NCI-H1105 (cell line): ENCODE measurements at places on chromosomes 4 and X.

GRCh38 chrX:23012162-23012561 lies 12.4 kb downstream of the DDX53 start:
- no peak for DNase-seq

DNA sequence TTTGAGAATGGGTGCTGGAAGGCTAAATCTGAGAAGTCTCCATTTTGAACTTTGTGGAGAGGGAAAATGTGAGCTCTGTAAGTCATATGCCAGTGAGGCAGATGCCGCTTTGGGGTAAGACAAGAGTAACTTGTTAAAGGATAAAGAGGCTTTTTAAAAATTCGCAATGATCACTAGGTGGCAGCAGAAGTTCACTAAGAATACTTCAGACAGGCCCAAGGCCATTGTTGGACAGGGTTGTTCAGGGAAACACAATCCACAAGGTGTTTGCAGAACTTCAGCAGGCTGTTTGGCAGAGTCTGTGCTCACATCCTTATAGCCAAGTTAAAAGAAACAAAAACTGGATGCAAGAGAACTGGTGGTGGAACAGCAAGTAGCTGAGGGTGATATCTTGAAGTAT lies 13.7 kb upstream of the PIGA start:
- DNase-seq: peak; percentile 31

GRCh38 chr4:17763931-17764330 lies 17.5 kb downstream of the FAM184B start:
- no peak for DNase-seq

DNA sequence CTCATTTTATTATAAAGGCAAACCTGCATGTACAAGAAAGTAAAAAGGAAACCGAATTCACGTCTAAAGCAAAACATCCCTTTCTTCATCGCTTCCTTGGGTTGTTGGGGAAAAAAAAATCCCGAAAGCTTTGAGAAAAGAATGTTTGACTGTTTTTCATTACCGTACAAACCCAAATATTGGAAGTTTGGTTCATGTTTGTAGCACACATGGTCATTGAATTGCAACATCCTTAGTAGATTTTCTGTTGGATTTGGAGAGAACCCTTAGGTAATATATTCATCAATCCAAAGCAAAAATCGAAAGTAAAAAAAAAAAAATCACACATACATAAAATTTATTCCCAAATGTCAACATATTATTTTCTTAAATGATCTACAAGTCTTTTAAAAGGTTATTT lies 420.3 kb downstream of the MAPK10 start:
- DNase-seq: no peak

- DNase-seq: no peak
Observed at GRCh38 chr4:116665716-116666115, 419.7 kb downstream of the TRAM1L1 start.

DNA sequence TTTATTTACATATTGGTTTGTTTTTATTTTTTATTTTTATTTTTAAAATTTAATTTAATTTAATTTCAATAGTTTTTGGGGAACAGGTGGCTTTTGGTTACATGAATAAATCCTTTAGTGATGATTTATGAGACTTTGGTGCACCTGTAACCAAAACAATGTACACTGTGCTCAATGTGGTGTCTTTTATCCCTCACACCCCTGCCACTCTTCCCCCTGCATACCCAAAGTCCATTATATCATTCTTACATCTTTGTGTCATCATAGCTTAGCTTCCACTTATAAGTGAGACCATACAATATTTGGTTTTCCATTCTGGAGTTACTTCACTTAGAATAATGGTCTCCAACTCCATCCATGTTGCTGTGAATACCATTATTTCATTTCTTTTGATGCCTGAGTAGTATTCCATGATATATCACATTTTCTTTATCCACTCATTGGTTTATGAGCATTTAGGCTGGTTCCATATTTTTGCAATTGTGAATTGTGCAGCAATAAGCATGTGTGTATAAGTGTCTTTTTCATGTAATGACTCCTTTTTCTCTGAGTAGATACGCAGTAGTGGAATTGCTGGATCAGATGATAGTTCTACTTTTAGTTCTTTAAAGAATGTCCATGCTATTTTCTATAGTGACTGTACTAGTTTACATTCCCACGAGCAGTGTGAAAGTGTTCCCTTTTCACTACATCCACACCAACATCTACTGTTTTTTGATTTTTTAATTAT lies 157.1 kb downstream of the CPXCR1 start:
- DNase-seq: no peak

DNA sequence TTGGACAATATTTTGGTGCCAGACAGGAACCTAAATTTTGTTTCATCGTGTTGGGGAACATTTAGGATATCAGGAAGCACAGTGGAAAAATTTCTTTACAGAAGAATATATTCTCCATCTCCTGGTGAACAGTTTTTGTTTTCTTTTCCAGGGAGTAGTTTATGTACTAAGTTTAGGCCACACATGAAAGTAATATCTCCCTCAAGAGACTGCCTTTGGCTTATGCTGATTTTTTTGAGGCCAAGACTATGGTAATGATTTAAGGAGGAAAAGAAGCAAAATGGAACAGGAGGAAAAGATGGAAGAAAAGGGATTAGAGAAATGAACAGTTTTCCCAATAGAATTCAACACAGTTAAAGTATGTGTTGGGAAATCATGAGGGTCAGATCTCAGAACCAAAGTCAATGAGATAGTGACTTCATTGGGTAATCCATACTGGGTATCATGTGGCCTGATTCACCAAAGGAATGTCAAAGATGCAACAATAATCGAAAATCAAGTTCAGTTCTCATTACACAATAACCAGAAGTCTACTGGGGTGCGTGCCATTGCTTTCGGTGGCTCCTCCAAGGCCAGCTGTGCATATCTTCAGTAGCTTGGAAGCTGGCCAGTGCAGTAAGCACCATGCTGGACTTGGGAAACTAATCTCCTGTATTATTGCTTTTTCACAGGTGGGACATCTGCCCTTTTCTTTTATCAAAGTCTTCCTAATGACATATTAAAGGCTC lies 234.8 kb downstream of the COL25A1 start:
- no peak for DNase-seq

DNA sequence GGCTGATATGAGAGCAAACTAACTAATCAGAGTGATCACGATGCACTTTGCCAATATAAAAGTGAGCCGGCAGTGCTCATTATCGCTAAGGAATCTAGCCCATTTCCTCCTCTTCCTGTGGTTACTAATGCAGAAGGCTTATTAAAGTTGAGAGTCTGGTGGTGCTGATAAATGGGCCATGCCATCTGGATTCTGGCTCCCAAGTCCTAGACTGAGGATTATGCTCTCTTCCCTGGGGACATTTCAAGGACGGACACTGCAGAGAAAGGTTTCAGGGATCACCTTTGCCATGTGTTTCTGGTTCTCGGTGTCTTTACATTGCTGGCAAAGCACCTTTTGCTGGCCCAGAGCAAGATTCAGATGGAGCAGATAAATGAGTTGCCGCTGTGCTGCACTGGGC lies 85.3 kb downstream of the RTL5 start:
- DNase-seq: no peak

GRCh38 chr4:86845593-86845992 lies 3.6 kb downstream of the SLC10A6 start:
- DNase-seq: no peak
